Testis (tissue), 5 donors: ENCODE measurements at places on chromosomes 1 and 21. TPM values are rescaled to one million over a fixed set of nuclear protein-coding genes. Genes with fewer than 3 reads are reported as not detected.

DNA sequence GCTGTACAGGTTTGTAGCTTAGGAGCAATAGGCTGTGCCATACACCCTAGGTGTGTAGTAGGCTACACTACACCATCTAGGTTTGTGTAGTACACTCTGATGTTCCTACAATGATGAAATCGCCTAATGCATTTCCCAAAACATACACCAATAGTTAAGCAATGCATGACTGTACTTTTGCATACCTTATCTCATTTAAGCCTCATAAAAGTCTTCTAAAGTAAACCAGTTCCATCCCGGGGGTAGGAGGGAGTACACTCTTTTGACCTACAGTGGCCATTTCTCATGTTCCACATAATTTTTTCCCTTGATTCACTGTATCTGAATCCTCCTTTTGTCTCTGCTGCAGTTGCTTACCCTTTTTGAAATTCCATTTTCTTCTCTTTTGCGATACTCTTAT, 12.2 kb downstream of the TRMT13 start:
- no peak for DNase-seq

DNA sequence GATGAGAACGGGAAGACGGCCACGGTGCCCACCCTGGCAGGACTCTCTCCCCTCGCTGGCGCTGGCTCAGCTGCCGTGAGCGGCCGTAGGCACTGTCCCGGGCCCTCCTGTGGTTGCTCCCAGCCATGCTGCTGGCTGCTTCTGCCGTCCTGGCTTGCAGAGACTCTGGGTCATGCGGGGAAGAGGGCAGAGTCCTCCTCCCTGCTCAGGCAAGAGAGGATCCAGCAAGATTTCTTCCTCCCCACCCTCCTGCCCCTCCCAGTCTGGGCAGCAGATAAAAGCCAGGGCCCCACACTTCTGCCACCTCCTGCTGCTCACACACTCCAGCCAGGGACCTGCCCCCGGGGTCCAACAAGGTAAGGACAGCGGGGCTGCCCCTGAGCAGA, 60.1 kb downstream of the AGPAT3 start:
- DNase-seq: no peak

CELA3B gene
- 0.63 TPM for total RNA-seq

DNA sequence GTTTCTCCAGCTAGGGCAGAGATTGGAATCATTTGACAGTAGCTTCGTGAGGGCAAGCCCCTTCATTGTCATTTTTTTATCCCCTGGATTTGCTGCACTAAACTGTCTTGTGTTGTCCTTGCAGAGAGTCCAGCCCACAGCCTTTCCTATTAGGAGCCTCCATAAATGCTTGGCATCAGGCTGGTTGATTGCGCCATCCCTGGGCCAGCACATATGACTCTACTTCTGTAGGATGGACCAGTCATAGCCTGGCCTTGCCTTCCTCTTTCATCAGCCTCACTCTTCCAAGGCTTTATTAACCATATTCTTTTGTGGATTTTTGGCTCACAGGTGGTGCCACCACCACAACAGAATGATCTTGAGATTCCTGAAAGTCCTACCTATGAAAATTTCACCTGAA, 31.4 kb downstream of the LY9 start:
- no peak for DNase-seq

DNA sequence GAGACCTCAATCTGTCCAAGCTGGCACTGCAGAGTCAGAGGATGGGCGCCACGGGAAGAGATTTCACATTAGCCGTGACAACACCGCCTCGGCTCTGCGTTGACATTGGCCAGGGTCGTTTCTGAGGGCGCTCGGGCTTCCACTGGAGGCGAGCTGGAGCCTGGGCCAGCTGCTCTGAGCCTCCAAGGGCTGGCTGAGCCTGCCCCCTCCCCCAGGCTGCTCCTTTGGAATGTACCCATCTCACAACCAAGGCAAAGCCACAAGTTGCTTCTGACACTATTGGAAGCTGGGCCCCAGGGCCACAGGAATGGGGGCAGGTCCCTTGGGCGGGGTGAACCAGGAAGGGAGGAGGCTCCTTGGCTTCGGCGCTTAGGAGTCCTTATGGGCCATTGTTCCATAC, 12.7 kb downstream of the GPR3 start:
- DNase-seq: no peak

DMRTA2 gene
- 3.5 TPM for total RNA-seq

OR2T3 gene
- total RNA-seq: not detected

RNU1-2 gene
- total RNA-seq: under 0.01 TPM
